HCEC 1CT (cell line): ENCODE measurements at places on chromosomes 12 and 14.

DNA sequence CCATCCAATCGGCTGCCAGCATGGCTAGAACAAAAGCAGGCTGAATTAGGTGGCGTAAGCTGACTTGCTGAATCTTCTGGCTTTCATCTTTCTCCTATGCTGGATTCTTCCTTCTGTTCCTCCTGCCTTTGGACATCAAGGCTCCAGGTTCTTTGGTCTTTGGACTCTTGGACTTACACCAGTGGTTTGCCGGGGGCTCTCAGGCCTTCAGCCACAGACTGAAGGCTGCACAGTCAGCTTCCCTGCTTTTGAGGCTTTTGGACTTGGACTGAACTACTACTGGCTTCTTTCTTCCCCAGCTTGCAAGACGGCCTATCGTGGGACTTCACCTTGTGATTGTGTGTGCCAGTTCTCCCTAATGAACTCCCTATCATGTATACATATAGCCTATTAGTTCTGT lies 42.0 kb downstream of the RPS6KA5 start:
- DNase-seq, result no peak

GRCh38 chr14:69181491-69181890 lies 9.8 kb upstream of the EXD2 start:
- no peak for DNase-seq

DNA sequence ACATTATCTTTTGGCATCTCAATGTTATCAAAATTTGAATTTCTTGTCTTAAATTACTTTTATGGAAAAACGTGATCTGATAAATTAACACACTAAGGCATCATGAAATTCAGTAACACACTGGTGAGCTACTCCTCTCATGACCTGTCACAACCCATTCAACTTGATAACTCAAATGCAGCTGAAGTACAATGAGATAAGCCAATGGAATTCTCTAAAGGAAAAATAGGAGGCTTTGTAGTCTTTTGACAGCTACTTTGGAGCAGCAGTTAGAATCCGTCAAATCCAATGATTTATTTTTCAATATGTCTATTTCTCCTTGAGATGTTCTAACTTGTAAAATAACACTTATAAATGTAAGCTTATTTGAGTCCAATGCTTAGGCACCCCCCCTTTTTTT lies 1029.4 kb downstream of the TRHDE start:
- no peak for DNase-seq

GRCh38 chr12:6552140-6552551 lies 3.7 kb downstream of the IFFO1 start:
- DNase-seq, result no peak

- no peak for DNase-seq
Measured at GRCh38 chr12:1696800-1697199, 5.9 kb downstream of the ADIPOR2 start.

- no peak for DNase-seq
Measured at GRCh38 chr12:63941879-63942278, 97.4 kb downstream of the SRGAP1 start.

GRCh38 chr14:68728342-68729106 lies 64.3 kb downstream of the ZFP36L1 start:
- no peak for DNase-seq

DNA sequence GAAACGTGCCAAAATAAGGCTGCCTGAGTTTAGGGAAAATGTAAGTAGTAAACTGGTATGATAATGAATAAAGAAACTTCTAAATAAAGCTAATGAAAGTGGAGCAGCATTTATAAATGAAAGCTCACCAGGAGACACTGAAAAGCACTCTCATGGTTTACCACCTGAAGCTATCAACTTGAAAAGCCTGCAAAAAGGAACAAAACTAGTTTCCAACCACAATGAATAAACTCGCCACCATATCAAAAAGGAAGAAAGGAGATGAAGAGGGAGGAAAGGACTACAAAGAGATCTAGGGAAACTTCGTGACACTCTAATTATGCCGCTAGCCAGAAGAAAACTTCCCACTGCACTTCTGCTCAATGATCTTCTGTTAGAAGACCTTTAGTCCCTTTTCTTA lies 66.7 kb downstream of the MED13L start:
- no peak for DNase-seq

DNA sequence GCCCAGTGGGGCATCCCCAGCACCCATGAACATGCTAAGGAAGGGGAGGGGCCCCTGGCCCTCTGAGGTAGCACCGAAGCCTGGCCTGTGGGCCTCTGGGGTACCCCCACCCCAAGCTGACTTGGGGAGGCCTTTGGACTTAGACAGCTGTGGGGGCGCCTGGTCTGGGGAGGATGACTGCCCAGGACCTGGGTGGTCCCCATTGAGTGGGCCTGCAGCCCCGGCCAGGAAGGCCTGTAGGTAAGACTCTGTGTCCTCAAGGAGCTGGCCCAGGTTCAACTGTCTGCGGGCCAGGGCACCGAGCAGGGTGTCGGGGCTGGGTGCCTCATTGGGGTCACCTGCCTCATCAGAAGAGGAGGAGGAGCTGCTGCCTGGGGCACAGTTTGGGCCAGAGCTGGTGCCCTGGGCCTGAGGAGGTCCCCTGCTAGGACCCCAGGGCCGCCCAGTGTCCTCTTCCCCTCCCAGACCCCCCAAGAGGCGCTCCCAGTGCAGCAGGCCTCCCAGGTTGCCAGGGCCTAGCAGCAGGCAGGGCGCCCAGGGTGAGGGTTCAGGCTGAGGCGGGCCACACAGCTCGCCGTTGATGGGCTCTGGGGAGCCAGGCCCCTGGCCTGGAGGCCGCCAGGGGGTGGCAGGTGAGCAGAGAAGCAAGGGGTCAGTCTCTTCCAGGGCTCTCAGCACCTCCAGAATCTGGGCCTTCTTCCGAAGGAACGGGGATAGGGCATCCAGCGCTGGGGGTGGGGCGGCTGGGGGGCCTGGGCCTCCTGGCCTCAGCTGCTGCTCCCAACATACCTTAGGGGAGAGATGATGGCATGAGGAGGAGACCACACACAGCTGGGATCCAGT lies 31.4 kb downstream of the NCKAP5L start:
- DNase-seq, result no peak

- DNase-seq, result no peak
Measured at GRCh38 chr14:66477567-66477966, 8.6 kb upstream of the CCDC196 start.

DNA sequence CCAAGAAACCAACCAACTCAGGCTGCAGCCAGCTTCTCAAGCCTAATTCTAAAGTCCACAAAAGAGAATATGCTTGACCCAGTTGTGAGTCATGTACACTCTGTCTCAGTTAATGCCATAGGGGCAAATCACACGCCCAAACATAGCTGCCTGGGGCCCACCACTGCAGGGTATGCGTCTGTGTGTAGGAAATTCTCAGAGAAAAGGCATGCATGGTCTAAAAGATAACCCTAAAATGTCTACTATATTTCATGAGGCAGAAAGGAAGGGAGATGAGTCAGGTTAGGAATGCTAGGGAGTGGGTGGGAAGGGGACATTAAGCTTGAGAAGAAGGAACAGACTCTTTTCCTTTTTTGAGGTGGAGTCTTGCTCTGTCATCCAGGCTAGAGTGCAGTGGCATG lies 22.3 kb upstream of the SPTLC2 start:
- peak; percentile 76 for DNase-seq

DNA sequence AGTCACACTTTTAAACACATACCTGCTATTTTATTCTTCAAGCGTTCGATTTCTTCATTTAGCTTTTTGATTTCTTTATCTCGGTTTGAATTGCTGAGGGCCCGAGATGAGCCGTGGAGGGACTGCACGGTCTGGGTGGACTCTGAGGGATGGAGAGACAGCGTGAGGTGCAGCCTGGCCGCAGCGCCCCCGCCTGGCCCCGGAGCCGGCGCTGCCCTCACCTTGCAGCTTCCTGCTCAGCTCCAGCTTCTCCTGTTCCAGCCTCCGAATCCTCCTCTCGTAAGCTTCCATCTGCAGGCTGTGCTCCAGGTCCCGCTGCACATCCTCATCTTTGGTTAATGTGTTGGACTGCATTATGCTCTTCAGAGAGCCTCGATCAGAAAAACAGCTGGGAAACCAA lies 53.2 kb downstream of the AMN start:
- no peak for DNase-seq

DNA sequence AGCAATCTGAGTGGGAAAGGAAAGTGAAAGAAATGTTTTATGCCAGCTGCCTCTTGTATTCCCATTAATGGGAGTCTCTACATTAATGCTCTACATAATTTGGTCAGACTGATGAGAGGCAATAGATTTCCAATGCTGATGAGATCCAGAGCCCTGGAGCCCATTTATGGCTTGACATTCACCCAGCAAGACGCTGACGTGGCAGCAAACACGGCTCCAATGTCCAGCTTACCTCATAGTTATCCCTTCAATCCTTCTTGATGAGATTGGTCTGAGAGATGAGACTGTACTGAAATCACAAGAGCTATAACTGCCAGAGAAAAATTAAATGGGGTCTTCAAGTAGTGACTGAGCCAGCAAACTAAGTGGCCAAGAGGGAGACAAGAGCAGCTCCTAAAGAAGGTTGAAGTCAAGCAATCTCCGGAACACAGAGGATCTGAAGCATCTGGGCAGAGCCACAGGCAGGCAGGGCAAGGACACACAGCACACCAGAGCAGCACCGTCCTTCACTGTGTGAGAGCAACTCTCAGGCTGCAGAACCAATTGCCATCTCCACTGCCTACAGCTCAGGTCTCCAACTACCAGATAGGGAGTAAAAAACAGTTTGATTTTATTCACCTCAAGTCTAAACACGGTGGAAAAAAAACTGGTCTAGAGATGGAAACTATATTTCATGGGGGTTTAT lies 7.3 kb upstream of the MYO1A start:
- no peak for DNase-seq

DNA sequence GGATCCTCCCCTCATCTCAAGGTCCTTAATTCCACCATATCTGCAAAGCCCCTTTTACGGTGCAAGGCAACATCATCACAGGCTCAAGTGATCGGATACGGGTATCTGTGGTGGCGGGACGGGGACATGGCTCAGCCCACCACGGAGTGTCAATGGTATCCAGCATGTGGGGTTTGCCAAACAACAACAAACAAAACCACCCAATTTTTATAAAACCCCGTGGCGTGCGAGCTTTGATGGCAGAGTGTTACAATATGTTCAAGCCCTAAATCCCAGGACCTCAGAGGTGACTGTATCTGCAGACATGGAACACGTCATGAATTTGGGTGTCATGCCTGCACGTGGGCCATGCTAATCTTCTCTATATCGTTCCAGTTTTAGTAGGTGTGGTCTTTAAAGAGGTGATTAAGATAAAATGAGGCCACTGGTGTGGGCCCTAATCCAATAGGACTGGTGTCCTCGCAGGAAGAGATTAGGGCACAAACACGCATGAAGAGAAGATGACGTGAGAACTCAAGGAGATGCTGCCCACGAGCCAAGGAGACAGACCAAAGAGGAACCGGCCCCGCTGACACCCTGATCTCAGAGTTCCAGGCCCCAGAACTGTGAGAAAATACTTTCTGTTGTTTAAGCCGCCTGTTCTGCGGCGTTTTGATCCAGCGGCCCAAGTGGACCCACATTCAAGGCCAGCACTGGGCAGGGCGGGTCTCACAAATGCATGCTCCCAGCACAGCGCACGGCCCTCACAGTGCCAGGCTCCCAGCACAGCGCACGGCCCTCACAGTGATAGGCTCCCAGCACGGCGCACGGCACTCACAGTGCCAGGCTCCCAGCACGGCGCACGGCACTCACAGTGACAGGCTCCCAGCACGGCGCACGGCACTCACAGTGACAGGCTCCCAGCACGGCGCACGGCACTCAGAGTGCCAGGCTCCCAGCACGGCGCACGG lies 6.7 kb upstream of the GOLGA3 start:
- DNase-seq, result no peak

- peak; percentile 67 for DNase-seq
Measured at GRCh38 chr12:88934163-88934747, 354.0 kb upstream of the KITLG start.

- DNase-seq, result no peak
Measured at GRCh38 chr12:1212526-1212925, 221.5 kb downstream of the ERC1 start.

GRCh38 chr12:123895451-123895850 lies 77.2 kb downstream of the CCDC92 start:
- DNase-seq, result no peak

GRCh38 chr14:102220031-102220430 lies 80.3 kb downstream of the WDR20 start:
- no peak for DNase-seq

DNA sequence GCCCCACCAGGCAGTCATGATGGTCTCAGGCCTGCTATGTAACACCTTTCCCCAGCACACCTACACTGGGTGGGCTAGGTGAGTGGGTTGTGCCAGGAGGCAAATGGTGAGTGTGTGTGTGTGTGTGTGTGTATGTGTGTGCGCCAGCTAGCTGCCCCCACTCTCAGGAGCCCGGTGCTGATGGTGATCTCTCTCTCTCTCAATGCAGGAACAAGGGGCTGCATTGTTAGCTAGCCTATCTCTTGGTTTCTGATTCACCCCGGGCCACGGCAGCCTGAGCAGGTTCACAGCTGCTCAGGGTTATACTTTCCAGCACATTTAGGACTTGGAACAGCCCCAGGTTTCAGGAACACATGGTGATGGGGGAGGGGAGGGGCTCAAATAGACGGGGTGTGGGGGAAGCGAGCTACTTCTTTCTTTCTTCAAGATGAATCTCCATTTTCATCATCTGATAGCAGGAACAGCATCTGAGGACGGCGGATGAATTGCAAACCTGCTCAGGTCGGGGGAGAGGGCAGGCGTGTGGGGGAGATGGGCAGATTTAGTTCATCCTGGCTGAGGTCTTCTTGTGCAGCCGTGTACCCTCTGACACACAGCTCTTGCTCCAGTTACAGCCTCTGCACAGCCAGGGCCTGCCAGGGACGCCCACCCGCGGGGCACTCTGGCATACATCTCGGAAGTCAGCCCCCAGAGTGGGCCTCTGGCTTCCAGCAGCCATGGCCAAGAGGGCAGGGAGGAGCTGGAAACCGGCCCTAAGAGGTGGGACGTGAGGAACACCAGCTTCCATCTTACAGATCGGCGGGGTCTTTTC lies 137.6 kb downstream of the ZFP36L1 start:
- DNase-seq, result no peak

- DNase-seq, result no peak
Measured at GRCh38 chr14:104001003-104001402, 58.7 kb upstream of the RD3L start.

GRCh38 chr12:19946550-19946949 lies 421.8 kb upstream of the PDE3A start:
- peak; percentile 98 for DNase-seq

GRCh38 chr12:51749206-51749985 lies 99.1 kb downstream of the FIGNL2 start:
- no peak for DNase-seq

GRCh38 chr12:6759741-6760140 lies 6.4 kb upstream of the PTMS start:
- no peak for DNase-seq

DNA sequence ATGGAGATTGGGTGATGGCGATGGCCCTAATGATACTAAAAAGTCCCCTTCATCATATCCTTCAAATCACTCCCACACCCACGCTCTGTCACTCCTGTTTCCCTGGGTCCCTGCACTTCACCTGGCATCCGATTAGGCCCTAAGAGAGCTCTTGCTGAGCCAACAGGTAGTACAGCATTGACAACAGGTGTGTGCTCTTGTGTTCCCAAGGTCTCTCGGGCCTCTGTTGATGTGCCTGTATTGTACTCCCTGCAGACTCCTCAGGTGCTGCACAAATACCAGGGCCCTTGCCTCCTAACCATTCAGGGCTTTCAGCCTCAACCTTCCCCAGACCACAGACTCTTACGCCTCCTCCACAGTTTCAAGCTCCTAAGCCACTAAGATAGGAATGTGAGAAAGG lies 25.8 kb upstream of the VDR start:
- DNase-seq, result no peak
